Stimulated activated CD8-positive, alpha-beta memory T cell treated with anti-CD3 and anti-CD28 coated beads, Interleukin-7, amount 100 ng/mL, for 24 hours (primary cell): ENCODE measurements at places on chromosomes 11 and 22.

DNA sequence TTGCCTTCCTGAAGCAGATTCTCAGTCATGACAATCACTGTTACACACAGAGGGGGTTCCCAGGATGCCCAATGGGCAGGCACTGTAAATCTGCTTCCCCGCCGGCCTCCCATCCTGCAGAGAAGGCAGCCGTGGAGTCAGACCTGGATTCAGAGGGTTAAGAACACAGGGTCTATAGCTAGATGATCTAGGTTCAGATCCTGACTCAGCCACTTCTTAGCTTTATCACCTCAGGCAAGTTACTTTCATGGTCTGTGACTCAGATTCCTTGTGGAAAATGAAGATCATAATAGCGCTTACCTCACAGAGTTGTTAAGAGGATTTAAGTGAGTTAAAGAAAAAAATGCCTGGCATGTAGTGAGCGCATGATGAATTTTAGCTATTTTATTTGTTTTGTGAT, 95.9 kb downstream of the TIMP3 start:
- DNase-seq = no peak

GRCh38 chr11:125404811-125405790, 91.0 kb downstream of the FEZ1 start:
- DNase-seq = peak; percentile 49

DNA sequence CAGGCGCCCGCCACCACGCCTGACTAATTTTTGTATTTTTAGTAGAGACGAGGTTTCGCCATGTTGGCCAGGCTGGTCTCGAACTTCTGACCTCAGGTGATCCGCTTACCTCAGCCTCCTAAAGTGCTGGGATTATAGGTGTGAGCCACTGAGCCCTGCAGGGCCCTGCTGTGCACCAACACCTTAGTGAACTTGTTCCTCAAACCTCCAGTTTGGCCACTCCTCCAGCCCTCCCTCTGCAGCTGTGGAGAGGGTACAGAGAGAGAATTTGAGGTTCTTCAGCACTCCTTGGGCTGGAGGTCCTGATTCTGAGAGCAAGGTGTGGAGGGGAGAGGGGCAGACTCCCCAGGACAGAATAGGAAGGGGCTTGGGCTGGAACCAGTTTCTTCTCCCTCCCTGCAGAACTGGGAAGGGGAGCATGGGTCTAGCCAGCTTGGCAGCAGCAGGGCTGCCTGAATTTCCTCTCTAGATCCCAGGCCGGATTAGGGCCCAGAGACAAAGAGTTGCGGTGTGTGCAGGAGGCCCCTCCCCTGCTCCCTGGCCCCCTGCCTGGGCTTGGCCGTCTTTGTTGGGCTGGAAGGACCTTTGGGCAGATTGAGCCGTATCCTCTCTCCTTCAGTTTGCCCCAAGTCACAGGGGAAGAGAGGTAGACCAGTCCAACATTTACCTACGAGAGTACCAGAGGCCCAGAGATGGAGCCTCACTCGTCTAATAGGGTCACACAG, 2.3 kb upstream of the PEX16 start:
- DNase-seq = no peak

GRCh38 chr11:99534812-99535211, 514.1 kb downstream of the CNTN5 start:
- no peak for DNase-seq
